ENCODE measurements at places on chromosomes 13 and 19.

DNA sequence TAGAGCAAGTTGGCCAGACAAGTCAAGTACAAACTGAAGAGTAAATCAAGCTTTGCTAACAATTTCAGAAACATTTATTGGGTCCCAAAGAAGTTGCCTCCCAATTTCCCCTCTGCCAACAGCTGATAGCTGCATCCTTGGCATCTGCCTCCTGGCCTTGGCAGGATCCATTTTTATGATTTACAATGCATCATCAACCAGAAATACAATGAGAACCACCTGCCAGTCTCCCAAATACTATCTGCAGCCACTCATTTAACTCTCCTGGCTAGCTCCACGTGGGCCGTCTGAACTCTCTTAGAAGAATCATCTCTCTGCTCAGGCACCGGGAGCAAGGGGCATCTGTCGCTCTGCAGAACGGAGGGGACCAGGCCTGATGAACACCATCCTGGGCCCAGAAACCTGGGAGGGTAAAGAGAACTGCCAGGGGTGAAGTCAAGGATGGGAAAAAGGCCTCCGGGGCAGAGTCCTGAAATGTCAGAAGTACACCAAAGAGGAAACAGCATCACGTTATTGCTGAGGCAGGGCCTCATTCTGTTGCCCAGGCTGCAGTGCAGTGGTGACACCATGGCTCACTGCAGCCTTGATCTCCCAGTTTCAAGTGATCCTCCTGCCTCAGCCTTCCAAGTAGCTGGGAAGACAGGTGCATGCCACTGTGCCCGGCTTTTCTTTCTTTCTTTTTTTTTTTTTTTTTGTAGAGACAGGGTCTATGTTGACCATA is 2.6 kb downstream of the LONP1 start:
- no peak for DNase-seq

DNA sequence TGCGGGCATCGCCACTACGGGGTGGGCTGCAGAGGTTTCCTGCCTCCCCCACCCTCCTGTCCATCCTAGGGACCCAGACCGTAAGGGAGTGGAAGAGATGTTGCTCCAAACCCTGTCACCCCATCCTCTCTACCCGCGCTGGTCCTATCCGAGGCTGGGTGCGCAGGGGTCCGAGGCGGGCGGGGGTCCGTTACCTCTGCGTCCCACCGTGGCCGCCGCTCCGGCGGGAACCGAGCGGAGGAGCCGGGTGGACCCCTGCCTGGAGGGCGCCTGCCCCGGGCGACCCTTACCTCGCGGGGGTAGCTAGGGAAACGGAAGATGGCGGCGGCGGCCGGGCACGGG is at the start of gene DGKH:
Gene DGKH, plus strand, starts transcription at position 307 of the 342 bp plus-strand sequence. CDS start 126 bp downstream, outside the sequence.
- no peak for DNase-seq

GRCh38 chr13:24207841-24208667 is 47.5 kb downstream of the SPATA13 start:
- DNase-seq, result peak; percentile 73

- peak; percentile 56 for DNase-seq
These were observed 822 bp upstream of the ZBTB7A start for GRCh38 chr19:4067396-4068046.

GRCh38 chr13:30415430-30416030 is 6.8 kb upstream of the UBE2L5 start:
- DNase-seq, result no peak

- DNase-seq, result no peak
These were observed 246.7 kb downstream of the DLEU7 start for GRCh38 chr13:50596776-50597203.

GRCh38 chr13:34678154-34678553 is 263.9 kb upstream of the NBEA start:
- DNase-seq, result peak; percentile 82

DNA sequence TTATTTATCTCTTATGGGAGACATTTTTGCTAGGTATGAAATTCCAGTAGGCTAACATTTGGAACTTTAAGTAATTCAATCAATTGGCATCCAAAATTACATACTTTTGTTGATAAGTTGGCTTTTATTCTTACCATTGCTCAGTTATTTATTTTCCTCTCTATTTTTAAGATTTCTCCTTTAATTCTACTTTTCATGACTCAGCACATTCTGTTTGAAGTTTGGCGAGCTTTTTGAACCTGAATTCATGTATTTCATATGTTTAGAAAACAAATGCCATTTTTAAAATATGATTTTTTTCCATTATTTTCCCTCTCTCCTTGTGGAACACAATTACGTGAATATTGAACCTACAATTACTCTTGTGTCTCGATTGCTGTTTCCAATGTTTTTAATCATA is 2896.3 kb upstream of the PCDH20 start:
- no peak for DNase-seq

- no peak for DNase-seq
These were observed 14.9 kb downstream of the STAP2 start for GRCh38 chr19:4323692-4324091.

GRCh38 chr13:93345770-93346169 is 119.2 kb downstream of the GPC6 start:
- peak; percentile 65 for DNase-seq

DNA sequence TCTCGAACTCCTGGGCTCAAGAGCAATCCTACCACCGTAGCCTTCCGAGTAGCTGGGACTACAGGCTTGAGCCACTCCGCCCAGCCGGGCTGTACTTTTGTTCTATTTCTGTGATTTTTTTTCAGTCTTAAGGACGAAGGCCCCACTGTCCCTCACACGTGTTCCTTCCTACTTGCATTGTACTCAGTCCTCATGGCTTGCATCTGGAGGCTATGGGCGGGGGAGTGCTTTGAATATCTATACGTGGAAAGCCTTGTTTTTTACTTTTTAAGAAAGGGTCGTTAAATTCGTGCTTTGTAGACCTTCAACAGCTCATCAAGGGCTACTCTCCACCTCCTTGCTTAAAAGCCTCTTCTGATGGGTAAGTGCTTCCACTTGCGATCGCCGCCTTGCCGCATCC is 36.8 kb downstream of the NLRP12 start:
- DNase-seq, result no peak

- DNase-seq, result no peak
These were observed 55.0 kb upstream of the ADGRE1 start for GRCh38 chr19:6832412-6832811.

All from adipocyte (in vitro differentiated cells).